T-cell (primary cell): ENCODE measurements at places on chromosomes 7 and 10. TPM values are rescaled to one million over a fixed set of nuclear protein-coding genes. Genes with fewer than 3 reads are reported as not detected.

GRCh38 chr7:27046854-27047549 is 48.8 kb downstream of the HOXA1 start:
- no peaks in the 10 kb centered on the region for H3K4me1 ChIP-seq
- no peaks in the 10 kb centered on the region for H3K27me3 ChIP-seq
- H3K4me3 ChIP-seq, result no peak overlapping the region
- DNase-seq, result no peak
- H3K36me3 ChIP-seq, result no peaks in the 10 kb centered on the region
- H3K27ac ChIP-seq, result no peak overlapping the region

- no peak for DNase-seq
- H3K27me3 ChIP-seq, result no peaks in the 10 kb centered on the region
- H3K4me1 ChIP-seq, result no peaks in the 10 kb centered on the region
- H3K4me3 ChIP-seq, result no peak overlapping the region
- H3K36me3 ChIP-seq, result no peaks in the 10 kb centered on the region
- no peak overlapping the region for H3K27ac ChIP-seq
Measured at GRCh38 chr7:157863906-157864810, 527.4 kb downstream of the DNAJB6 start.

DNA sequence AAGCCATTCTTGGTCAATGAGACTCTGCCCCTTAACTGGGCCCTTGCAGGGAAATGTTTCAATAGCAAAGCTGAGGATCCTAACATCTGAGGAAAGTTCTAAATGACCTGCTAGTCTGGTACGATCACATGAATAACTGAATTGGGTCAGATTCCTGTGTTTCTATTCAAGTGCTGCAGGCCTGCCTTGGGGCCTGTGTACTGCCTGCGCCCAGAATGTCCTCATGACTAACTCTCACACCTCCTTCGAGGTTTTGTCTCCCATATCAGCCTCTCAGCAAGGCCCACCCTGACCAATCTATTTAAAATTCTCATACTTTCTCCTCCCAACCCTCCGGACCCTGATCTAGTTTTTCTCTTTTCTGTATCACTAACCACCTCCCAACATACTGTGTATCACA is 4.4 kb downstream of the JAZF1 start:
- no peaks in the 10 kb centered on the region for H3K27me3 ChIP-seq
- no peak overlapping the region for H3K4me3 ChIP-seq
- DNase-seq, result no peak
- H3K4me1 ChIP-seq, result peaks cover 2% of the 10 kb centered on the region

DNA sequence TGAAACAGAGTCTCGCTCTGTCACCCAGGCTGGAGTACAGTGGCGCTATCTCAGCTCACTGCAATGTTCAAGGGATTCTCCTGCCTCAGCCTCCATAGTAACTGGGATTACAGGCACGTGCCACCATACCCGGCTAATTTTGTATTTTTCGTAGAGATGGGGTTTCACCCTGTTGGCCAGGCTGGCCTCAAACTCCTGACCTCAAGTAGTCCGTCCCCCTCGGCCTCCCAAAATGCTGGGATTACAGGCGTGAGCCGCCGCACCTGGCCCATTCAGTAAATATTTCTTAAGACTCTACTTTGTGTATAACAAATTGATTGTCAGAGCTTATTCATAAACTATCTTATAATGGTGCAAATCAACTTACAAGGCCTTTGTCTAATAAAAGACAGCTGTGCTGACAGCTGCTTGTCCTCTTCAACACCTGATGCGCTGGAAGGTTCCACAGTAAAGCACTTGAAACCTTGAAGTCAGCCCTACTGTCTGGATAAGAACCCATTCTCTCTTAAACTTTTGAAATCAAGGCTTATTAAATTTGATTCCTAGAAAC is 14.7 kb downstream of the ECHDC3 start:
- H3K4me3 ChIP-seq, result no peak overlapping the region
- DNase-seq, result no peak
- H3K4me1 ChIP-seq, result no peaks in the 10 kb centered on the region
- H3K36me3 ChIP-seq, result no peaks in the 10 kb centered on the region
- H3K27ac ChIP-seq, result no peak overlapping the region
- peaks cover 5% of the 10 kb centered on the region for H3K27me3 ChIP-seq

- H3K4me3 ChIP-seq, result no peak overlapping the region
- H3K36me3 ChIP-seq, result no peaks in the 10 kb centered on the region
- H3K27ac ChIP-seq, result no peak overlapping the region
- no peaks in the 10 kb centered on the region for H3K27me3 ChIP-seq
- peaks cover 25% of the 10 kb centered on the region for H3K4me1 ChIP-seq
Measured at GRCh38 chr10:97684866-97685394, 2.1 kb downstream of the AVPI1 start.

- no peak for DNase-seq
- no peak overlapping the region for H3K27ac ChIP-seq
- H3K4me3 ChIP-seq, result no peak overlapping the region
- no peaks in the 10 kb centered on the region for H3K4me1 ChIP-seq
- H3K36me3 ChIP-seq, result no peaks in the 10 kb centered on the region
Measured at GRCh38 chr10:244227-244626, 109.0 kb downstream of the ZMYND11 start.

DNA sequence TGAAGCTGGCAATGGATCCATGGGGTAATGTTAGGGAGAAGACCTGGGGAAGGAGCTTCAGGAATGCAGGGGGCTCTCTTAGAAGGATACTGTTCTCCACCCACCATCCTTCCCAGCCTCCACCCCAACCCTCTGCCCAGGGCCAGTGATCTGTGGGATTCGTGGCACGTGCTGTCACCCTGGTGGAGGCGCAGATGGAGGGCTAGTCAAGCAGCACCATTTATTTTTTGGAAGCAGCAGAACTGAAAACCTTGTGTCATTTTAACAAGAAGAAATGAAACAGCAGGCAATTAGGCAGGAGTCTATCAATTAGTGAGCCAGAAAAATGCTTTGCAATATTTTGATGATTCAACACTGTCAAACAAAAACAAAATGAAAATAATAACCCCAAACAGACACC is 155.9 kb downstream of the SH2D4B start:
- DNase-seq, result no peak
- no peak overlapping the region for H3K4me3 ChIP-seq

DNA sequence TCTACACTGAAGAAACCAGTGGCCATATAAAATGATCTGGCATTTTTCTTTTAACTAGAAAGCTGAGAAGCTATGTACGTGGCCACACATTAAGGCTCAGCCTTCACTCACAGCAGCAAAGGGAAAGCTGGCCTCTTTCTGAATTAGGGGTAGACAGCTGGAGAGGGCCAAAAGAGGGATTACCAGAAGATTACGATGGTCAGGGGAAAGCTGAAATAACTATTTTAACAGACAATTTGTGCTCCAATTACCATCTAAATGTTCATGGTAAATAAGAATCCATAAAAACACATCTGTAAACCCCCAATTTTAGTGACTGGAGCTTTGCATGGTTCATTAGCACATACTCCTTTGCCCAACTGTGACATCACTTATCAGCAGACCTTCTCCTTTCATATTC is 314.3 kb downstream of the HPSE2 start:
- DNase-seq, result no peak
- H3K4me1 ChIP-seq, result no peaks in the 10 kb centered on the region
- H3K4me3 ChIP-seq, result no peak overlapping the region
- H3K27ac ChIP-seq, result no peak overlapping the region
- H3K36me3 ChIP-seq, result no peaks in the 10 kb centered on the region
- H3K27me3 ChIP-seq, result no peaks in the 10 kb centered on the region

- peak; percentile 68 for DNase-seq
- H3K27me3 ChIP-seq, result no peaks in the 10 kb centered on the region
- H3K4me1 ChIP-seq, result peaks cover 63% of the 10 kb centered on the region
- peak overlapping the region; percentile 57 for H3K4me3 ChIP-seq
- peaks cover 4% of the 10 kb centered on the region for H3K36me3 ChIP-seq
Measured at GRCh38 chr10:14571866-14572507, 202.7 kb downstream of the FAM107B start.

- DNase-seq, result no peak
- no peaks in the 10 kb centered on the region for H3K4me1 ChIP-seq
- H3K36me3 ChIP-seq, result no peaks in the 10 kb centered on the region
- H3K27me3 ChIP-seq, result no peaks in the 10 kb centered on the region
- no peak overlapping the region for H3K27ac ChIP-seq
Measured at GRCh38 chr10:90352288-90352687, 505.6 kb downstream of the HTR7 start.

Gene SFMBT2
- 32.7 TPM for total RNA-seq

Gene CTAGE6
- 2.2 TPM for total RNA-seq

Gene PSMG3
- 20.6 TPM for total RNA-seq

Gene DENND2A
- not detected for total RNA-seq

Gene DBF4
- 26.7 TPM for total RNA-seq

Gene ST8SIA6
- total RNA-seq, result 0.95 TPM

Gene ADCY1
- 0.03 TPM for total RNA-seq
